Adrenal gland (tissue), 19 donors: ENCODE measurements at places on chromosomes 7 and 10. TPM values are rescaled to one million over a fixed set of nuclear protein-coding genes. Genes with fewer than 3 reads are reported as not detected.

GRCh38 chr7:39678930-39679709, 55.7 kb downstream of the RALA start:
- no peak for DNase-seq

- no peak for DNase-seq
These were observed 11.7 kb upstream of the WAPL start for GRCh38 chr10:86533328-86533727.

DNA sequence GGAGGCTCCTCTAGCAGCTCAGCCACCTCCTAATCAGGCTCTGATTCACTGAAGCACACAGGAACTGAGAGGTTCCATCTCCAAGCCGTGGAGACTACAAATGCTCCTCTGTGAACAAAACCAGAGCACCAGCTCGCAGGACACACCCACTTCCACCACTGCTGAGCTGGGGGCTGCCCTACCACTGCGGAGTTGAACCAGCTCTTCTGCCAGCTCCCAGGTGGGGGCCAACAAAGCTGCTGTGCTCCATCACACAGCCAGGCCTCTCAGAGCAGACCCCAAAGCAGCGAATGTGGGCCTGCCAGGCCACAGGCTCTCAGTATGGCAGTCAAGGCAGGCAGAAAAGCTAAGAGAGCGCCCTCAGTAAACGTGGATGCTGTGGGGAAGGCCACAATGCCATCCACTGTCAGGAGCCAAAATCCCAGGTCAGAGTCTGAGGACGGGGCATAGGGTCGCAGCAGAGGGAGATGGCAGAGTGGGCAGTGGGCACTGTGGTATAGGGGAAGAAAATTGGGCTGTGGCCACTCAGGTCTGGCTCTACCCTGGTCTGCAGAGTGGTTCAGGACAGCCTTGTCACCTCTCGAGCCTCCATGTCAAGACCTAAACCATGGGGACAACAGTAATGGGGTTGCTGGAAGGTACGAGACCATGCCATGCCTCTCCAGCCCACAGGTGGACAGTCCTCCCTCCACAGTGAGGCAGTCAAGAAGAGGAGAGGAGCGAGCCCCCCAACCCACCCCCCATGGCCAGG, 82.1 kb downstream of the GRID1 start:
- DNase-seq: no peak

DNA sequence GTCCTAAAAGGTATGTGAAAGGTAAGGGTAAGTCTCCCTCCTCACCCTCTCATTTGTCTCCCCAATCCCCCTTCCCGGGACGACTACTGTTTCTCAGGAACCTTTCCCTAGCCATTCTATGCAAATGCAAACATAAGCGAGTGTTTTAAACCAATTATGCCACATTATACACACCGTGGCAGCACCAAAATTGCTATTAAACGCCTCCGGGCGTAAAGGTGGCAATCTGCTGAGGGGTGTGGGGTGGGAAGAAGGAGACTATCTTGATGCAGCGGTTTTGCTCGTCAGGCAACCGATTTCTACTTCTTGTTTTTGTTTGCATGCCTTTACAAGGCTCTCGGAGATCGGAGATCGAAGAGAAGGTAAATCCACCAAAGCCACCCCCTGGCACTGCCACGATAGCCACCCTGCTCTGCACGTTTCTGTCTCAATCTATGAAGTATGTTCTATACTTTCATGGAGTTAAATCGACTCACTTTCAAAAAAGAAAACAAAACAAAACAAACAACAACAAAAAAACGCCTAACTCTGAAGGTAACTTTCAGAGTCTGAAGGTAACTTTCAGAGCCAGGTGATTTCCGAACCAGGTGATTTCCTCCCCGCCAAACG, 46.0 kb upstream of the CDK1 start:
- DNase-seq: no peak

The KAZALD1 gene
- 2.7 TPM for total RNA-seq

DNA sequence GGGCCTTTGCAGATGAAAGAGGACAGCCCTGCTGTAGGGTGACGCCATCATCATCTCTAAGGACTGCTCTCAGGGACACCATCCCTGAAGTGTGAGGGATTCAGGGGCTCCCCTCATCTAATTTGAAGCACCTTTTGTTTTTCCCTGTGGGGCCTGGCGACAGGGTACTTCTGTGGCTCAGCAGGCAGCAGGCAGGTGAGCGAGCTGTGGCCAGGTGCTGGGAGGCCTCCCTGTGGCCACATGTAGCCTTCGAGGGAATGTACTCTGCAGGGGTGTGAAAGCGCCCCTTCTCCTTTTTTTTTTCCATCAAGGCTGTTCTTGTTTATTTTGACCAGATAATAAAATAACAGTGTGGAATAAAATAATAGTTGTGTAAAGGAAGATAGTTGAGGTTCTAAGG, 118.2 kb upstream of the DPP6 start:
- no peak for DNase-seq

The AKR1C4 gene
- total RNA-seq: not detected

DNA sequence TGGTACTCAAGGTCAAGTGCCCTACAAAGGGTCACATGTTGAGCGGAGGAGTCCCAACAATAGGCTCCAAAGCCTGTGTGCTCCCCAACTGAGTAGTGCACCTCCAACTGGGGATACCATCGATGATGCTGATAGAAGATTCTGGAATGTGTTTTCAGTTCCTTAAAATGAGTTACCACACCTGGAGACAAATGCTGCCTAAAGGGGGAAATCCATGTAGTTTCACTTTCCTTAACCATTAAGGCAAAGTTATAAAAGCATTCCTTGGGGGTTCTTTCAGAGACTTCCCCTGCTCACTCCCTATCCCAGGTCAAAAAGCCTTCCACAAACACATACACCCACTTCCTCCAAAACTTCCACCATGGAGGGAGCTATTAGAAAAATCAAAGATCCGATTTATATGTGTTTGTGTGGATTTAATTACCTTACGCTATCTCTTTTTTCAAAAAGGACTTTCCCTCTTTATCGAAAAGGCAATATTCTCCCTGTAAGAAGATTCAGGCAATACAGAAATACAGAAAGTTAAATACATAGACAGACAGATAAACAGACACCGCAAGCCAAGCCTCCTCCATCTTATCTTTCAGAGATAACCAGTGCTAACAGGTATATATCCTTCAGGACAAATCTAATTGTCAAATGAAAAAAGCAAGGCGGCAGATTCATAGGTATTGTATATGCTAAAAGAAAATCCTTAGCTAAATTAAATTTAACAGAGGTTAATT, 135.9 kb upstream of the ASAH2 start:
- no peak for DNase-seq

The GNAT3 gene
- total RNA-seq: not detected

DNA sequence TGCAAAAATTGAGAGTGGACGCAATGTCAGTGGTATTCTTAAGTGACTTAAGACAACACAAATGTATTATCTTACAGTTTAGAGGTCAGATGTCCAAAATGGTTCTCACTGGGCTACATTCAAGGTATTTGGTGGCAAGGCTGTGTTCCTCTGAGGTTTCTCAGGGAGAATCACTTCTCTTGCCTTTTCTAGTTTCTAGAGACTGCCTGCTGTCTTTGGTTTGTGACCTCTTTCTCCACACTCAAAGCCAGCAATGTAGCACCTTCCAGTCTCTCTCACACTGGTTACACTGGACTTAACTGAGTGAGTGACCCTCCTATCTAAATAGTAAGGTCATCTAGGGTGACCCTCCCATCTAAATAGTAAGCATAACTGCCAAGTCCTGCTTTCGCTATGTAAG, 613.2 kb upstream of the COBL start:
- DNase-seq: no peak

GRCh38 chr10:124849111-124849773, 47.6 kb downstream of the ABRAXAS2 start:
- no peak for DNase-seq
